ENCODE measurements at places on chromosomes 6 and 20.

- DNase-seq: no peak
Observed at GRCh38 chr20:31476643-31477215, 1.6 kb downstream of the REM1 start.

GRCh38 chr20:37160683-37161082 is 18.4 kb upstream of the RPN2 start:
- no peak for DNase-seq

GRCh38 chr6:106063448-106063850 is 22.7 kb upstream of the PRDM1 start:
- no peak for DNase-seq

GRCh38 chr6:118320652-118321051 is 227.4 kb upstream of the PLN start:
- no peak for DNase-seq

GRCh38 chr6:29905286-29905685 is 37.0 kb upstream of the HLA-A start:
- no peak for DNase-seq

DNA sequence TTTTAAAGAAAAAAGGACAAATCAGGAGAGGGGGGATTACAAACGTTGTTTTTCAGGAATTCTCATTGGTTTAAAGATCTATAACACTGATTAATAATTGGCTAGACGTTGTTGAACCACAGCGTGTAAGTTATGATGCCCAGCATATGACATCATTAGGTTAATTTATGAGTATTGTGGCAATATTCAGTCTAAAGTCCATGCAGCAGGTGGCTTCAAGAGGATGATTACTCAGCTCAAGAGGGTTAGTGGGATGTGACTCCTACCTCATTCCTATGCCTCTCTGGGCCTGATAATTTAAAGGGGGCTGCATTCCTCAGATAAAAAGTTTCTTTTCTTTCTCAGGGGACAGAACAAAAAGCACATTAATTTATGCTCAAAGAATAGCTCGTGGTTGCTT is 1309.0 kb downstream of the EPHA7 start:
- DNase-seq: no peak

- no peak for DNase-seq
Observed at GRCh38 chr6:45024610-45025009, 303.5 kb upstream of the RUNX2 start.

GRCh38 chr6:88982720-88983119 is 19.3 kb upstream of the RNGTT start:
- DNase-seq: no peak

GRCh38 chr6:56992703-56993102 is 37.8 kb downstream of the BEND6 start:
- DNase-seq: no peak

GRCh38 chr20:44479643-44480042 is 4.0 kb downstream of the TTPAL start:
- DNase-seq: no peak

- DNase-seq: no peak
Observed at GRCh38 chr6:158609455-158610155, 34.9 kb downstream of the DYNLT1 start.

GRCh38 chr6:28490205-28490890 is 25.2 kb downstream of the GPX6 start:
- DNase-seq: no peak

GRCh38 chr20:45814314-45814713 is 1.9 kb downstream of the UBE2C start:
- DNase-seq: no peak

GRCh38 chr6:144469144-144469575 is 184.0 kb downstream of the UTRN start:
- no peak for DNase-seq

- DNase-seq: no peak
Observed at GRCh38 chr20:62446888-62447869, 19.8 kb upstream of the RBBP8NL start.

- peak; percentile 58 for DNase-seq
Observed at GRCh38 chr6:89412071-89413005, at the start of gene RRAGD. TSS of gene RRAGD (minus strand) at chr6:89412273. CDS start at chr6:89411993, 280 bp downstream.

DNA sequence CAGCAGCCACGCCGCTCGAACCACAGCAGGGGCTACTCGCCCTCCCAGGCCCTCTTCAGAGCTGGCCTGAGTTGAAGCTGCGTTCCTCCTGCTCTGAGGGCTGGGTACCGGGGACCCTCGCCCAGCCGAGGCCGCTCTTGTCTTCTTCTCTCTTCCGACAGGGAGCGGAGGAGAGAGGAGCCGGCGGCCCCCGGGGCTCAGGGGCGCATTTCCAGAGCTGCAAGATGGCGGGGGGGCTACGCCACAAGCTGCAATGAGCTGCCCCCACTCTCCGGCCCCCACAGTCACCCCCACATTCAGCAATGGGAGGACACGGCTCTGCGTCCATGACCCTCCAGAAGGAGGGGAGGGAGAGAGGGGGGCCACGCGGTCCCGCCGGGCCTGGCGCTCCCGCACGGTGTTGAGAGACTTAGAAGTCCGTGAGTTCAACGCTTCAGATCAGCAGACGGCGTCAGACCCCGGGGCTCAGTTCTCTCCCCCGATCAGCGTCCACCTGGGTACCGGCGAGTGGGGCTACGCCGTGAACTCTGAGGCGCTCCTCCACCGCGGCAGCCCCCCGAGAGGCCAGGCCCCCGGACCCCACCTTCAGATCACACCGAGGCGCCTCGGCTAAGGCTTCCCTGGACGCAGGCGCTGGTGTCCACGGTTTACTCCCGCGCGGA is 31.6 kb downstream of the SLC2A4RG start:
- DNase-seq: no peak

DNA sequence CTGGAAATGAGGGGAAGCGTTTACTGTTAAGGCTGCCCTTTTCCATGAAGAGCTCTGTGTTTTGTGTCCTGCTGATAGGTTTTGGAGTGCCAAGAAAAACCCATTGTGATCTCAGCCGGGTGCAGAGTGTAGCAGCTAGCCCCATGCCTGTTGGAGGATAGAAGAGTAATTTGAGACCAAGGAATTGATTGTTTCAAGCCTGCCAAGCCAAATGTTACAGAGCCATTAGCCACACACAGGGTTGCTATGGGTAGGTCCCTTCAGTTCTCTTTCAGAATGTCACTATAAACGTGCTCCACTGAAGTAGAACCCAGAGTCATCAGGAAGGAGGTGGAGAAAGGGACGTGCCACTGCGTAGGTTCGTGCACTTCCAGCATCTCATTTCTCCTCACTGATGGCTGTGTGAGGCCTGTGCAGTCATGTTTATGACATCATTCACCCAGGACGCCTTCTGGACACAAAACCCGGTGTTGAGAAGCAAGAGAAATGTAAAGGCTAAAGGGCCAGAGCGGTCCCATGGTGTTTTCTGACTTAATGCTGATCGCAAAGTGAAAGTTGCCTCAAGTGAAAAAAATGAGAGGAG is 6.6 kb downstream of the GMPR start:
- DNase-seq: no peak

- no peak for DNase-seq
Observed at GRCh38 chr6:14312587-14312986, 195.0 kb downstream of the CD83 start.

DNA sequence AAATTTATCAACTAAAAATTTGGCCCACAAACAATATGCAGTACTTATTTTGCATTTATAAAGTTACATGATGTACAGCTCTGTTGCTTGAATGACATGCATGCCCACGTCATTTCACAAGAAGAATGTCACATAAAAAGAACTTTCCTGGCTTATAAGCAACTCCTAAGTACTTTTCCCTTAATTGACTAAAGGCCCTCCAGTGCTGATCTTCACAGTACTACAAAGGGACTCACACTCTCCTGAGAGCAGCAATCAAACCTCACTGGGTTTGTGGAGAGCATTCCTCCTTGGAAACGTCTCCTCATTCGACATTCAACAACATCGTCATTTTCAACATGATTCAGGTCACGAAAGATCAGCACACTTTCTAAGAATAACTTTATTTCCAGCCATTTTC is 111.1 kb downstream of the IPCEF1 start:
- no peak for DNase-seq

DNA sequence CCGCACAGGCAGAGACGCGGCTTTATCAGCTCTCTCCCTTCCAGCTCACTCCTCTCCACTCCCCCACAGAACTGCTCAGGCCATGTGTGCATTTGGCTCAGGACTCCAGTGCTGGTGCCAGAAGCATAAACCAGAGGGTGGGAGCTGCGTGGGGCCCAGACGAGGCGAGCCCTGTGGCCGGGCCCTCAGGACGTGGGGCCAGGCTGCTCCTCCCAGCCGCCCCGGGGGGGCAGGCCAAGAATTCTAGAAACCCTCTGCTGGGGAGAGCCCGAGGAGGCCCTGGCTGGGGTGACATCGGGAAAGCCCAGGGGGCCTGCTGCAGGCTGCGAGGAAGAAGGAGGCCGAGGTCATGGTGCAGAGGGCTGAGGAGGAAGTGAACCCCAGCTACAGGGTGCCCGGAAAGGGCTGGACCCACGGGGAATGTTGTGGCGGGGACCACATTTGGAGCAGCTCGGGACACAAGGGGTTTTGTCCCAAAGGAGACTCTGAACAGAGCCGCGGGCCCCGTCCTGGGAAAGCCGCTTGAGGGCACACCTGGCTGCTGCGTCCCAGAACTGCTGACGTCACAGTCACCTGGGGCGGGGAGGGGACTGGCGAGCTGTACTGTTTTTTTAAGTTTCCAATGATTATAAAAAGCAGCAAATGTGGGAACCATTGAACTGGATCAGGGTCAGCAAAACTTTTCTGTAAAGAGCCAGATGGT is 107.1 kb downstream of the BANF2 start:
- DNase-seq: no peak

- no peak for DNase-seq
Observed at GRCh38 chr6:39171489-39172376, 56.7 kb upstream of the SAYSD1 start.

DNA sequence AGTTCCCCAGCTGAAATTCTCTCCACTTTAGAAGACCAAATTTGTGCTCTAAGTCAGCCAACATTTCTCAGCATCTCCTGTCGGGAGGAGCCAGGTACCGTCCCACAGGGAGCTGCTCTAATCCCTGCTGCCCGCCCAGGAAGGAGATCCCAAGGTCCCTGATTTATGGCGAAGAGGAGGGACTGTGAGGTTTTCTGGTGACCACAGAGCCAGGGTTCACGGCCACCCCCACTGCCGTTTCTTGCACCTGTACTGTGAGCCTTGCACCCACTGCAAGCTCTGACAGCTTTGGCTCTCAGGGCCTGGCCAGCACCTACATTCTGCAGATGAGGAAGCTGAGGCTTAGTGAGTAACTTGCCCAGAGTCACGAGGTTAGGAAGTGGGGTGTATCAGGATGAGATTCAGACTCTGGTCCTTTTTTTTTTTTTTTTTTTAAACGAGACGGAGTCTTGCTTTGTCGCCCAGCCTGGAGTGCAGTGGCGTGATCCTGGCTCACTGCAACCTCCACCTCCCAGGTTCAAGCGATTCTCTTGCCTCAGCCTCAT is 34.9 kb downstream of the FOXC1 start:
- DNase-seq: no peak

- DNase-seq: no peak
Observed at GRCh38 chr6:516213-516612, 124.7 kb downstream of the IRF4 start.

DNA sequence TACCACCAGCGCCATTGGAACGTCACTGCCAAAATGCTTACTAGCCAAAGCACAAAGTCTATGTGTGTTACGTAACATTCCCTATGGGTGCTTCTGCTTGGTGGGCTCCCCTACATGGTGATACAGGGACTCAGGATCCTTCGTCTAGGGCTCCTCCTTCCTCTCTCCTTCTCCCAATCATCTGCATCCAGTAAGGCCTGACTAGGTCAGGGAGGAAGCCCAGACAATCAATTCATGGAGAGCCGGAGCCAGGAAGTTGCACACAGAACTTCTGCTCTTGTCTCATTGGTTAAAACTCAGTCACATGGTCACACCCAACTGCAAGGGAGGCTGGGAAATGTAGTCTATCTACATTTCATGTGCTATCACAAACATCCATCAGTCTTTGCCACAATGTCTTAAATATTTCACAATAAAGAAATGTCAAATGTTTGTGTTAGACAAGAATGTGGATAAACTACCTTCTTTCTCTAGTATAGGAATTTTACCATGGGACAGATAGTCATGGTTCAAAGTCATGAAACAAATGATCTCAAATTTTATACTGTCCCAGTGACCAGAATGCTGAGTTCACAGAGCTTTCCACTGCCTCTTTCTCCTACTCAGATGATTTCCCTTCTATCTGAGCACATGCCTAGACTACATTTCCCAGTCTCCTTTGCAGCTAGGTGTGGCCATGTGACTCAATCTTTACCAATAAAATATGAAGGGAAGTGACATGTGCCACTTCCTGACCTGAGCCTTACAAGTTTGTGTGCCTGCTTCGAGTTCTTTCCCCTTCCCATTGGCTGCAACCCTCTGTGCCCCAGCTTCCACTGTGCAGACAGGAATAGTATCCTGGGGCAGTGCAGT is 9.3 kb upstream of the KCNK15 start:
- peak; percentile 21 for DNase-seq

DNA sequence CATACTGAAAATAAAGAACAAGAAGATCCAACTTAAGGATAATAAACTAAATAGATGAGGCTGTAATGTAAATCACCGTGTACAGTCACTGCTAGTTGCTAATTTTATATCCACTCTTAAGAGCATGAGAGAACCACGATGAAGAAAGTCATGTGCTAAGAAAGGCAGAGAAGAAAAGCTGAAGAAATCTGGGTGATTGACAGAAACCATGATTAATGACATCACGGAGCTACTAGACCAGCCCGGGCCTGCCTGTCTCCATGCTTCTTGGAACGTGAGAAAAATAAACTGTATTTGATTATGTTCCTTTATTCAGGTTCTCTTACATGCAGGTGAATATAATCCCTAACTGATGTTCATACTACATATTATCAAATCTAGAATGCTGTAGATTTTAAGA is 84.2 kb upstream of the E2F3 start:
- DNase-seq: no peak

DNA sequence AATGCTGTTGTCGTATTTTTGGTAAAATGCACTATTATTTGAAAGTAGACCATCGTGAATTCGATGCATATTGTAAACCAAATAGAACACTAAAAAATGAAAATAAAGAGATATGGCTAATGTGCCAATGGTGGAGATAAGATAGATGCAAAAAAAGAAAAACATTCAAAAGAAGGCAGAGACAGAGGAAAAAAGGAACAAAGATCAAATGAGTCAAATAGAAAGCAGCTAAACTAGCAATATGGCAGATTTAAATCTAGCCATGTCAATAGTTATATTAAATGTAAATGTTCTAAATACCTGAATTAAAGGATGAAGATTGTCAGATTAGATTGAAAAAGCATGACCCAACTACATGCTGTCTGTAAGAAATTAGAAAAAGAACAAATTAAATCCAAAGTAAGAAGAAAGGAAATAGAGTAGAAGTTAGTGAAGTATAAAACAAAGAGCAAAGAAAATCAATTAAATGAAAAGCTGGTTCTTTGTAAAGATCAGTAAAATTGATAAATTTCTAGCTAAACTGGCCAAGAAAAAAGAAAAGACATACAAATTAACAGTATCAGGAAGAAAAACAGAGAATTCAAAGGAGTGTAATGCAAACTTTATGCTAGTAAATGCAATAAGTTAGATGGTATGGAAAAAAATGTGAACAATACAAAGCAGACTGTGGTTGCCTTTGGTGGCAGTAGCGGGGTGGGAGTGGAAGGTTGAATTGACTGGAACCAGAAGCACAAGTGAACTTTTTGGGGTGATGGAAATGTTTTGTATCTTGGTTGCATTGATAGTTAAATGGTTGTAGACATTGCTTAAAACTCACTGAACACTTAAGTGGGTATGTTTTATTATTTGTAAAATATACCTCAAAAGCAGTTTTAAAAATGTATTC is 44.8 kb downstream of the PTPN1 start:
- DNase-seq: no peak

Measured in CD8-positive, alpha-beta memory T cell (primary cell).